Caco-2 (cell line): ENCODE measurements at places on chromosomes 3 and 15.

- DNase-seq, result no peak
These were observed 27.6 kb downstream of the RFT1 start for GRCh38 chr3:53102601-53103147.

- DNase-seq, result no peak
These were observed 49.0 kb downstream of the KBTBD12 start for GRCh38 chr3:127964053-127964452.

DNA sequence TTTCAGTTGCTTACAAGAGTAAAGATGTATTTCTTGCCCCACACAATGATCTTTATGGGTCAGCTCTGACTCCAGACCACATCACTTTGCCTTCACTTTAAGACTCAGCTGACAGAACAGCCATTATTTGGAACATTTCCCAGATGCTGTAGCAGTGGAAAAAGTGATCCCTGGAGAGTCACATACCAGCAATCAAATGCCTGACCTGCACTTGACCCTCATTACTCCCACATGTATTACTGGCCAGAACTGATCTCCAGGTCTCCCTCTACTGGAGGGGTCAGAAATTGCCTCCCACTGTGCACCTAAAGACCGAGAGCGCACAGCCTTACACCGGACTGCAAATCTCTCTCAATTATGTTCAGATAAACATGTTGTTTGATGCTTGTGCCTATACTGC is 88.6 kb upstream of the ZNF385D start:
- DNase-seq, result peak; percentile 12

- DNase-seq, result no peak
These were observed 9.0 kb upstream of the BTLA start for GRCh38 chr3:112508261-112508660.

- DNase-seq, result no peak
These were observed 6.3 kb downstream of the CCPG1 start for GRCh38 chr15:55401786-55402246.

- peak; percentile 4 for DNase-seq
These were observed 33.9 kb downstream of the KBTBD8 start for GRCh38 chr3:67031986-67032385.

- DNase-seq, result peak; percentile 79
These were observed 752 bp downstream of the C15orf39 start for GRCh38 chr15:75202251-75203016.

DNA sequence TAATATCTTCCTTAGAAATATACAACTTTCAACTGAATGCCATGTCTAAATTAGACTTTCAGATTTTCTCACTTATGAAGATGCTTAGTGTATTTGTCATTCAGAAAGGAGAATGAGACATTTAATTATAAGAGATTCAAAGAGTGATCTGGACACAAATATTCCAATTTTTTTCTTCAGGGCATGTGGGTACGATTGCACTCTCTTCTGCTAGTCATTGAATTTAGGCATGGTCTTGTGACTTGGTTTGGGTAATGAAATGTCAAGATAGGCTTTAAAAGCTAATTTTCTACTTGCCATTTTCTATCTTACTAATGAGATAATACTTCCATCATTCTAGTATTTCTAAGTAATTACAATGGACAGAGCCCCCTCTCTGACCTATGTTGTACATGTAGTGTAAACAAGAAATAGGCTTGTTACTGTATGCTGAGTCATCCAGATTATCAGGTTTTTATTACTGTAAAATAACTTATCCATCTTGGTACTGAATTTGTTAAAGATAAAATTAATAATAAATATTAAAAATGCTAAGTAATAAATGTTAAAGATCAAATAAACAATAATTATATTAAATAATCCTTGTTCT is 770.8 kb upstream of the BCHE start:
- DNase-seq, result no peak

- peak; percentile 3 for DNase-seq
These were observed 404.6 kb downstream of the SI start for GRCh38 chr3:164673738-164674137.

DNA sequence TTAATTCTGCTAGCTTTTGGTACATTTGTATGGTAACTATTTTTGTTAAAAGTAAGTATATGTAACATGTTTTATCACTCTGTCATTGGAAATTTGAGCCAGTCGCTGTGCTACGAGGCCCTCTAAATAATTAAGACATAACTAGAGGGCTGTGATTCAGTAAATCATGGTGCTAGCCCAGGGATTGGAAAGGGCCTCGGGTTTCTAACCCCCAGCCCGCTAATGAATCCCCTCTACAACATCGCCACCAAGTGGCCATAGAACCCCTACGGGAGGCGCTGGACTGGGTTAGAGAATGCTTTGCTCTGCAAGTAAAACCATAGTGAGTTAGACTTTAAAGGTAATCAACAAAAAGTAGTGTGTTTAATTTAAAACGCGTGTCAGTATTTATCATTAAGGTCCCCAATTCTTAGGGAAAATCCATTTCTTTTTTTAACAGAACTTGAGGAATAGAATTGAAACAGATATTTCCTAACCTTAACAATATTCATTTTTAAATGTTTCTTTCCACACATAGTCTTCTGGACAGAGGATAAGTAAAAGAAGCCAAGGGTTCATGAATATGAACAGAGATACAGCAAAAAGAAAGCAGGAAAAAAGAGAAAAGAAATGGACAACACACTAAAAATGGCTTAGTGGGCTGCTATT is 744.7 kb downstream of the EPHA3 start:
- DNase-seq, result peak; percentile 69

GRCh38 chr3:192133271-192133670 is 594.1 kb downstream of the FGF12 start:
- no peak for DNase-seq

DNA sequence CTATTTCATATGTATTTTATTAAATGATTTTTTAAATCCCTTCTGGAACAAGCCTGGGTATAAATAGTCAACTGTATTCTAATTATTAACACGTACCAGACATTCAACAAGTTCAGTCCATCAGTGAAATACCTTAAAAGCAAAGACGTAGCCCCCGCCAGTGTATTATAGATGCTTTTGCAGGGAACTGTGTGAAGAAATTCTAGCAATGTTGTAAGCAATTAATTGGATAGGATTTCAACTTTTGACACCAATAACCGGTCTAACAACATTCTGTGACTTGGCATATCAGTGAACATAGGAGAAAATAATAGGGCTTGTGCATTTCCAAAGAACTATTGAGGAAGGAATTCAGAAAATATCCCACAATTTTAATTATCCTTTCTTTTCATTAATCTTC is 67.2 kb upstream of the TGFBR2 start:
- DNase-seq, result peak; percentile 32

DNA sequence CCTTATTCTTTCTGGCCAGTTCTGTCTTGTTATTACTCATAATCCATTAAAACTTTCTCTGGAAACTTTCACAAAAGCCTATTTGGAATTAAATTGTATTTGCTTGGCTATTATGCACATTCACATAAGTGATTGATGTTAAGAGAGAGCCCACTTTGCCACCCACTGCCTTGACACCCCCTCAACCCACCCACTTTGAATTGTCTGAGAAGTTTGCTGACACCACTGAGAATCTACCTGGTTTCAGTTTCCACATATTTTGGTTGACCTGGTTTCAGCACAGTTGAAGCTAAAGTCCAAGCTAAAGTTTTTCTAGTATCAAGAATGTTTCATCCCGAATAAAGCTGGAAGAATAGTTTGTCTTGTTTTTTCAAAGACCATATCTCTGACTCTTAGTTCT is 70.9 kb downstream of the ARMC8 start:
- DNase-seq, result no peak

- peak; percentile 75 for DNase-seq
These were observed 230.8 kb upstream of the TBC1D5 start for GRCh38 chr3:17972959-17973906.

DNA sequence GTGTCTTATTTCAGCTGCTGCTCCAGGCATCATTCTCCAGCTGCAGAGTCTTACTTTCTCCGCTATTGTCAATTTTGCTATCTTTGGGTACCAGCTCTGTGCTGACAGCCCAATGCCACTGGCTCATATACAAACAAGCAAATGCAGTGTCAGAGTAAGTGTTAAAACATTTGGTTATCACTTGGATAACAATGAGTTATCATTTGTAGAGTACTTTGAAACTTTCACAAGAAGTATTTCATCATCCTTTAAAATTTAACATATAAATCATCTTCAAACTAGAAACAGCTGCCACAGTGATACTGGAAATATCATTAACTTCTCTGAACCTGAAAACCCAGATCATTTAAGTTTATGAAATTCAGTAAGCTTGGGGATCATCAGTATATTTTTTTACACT is 13.8 kb downstream of the TSPAN3 start:
- DNase-seq, result no peak

- no peak for DNase-seq
These were observed 127.2 kb downstream of the ZBTB20 start for GRCh38 chr3:115019900-115020299.

DNA sequence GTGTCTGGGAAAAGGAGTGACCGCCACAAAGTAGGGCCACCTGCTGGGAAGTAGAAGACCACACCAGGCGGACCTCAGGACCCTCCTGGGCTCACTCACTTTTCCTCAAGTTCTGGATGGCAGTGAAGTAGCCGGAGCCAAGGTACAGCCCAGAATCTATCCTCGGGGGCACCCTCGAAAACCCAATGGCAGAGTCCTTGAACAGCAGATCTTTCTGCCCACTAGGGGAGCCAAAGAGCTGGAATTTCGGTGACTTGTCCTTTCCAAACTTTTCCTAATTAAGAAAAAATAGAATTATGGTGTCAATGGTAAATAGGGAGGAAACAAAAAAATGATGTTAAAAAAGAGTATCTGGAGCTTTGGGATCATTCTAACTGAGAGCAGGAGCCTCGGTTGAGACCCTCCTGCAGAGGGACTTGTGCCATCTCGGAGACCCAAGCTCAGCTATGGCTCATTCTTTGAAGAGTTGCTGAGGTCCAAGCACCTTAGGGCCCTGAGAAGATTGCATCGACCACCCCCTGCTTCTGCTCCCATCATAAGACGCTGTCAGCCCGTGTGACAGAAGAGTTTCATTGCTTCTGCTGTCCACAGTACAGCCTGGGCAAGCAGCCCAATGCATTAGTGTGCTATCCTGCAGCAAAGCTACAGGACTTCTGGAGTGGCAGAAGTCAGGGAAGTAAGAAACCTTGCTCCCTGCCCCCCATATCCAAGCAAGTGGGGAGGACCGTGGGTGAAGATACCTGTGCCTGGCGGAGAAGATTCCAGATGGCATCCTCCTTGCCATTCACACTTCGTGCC is 14.8 kb downstream of the LTF start:
- peak; percentile 19 for DNase-seq

- no peak for DNase-seq
These were observed 37.1 kb downstream of the ADAMTS9 start for GRCh38 chr3:64650715-64651114.

DNA sequence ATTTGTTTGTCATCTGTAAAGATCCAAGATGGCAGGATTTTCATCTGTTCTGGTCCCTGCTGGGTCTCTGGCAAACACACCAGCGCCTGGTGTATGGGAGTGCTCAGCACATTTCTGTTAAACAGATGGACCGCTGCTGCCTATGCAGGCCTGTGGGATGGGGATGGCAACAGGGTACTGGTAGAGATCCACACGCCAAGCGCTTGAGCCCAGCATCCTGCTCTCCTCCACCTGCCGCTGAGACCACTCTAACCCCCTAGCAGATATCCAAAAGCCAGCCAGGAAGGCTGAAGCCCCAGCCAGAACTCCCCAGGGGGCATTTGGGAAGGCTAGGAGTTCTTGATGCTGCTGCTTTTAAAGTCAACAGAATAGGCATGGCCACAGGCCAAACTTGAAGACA is 31.7 kb downstream of the ZNF445 start:
- no peak for DNase-seq

- peak; percentile 74 for DNase-seq
These were observed 125.5 kb downstream of the GADL1 start for GRCh38 chr3:30768703-30769550.

GRCh38 chr15:47027322-47027946 is 689.9 kb upstream of the SEMA6D start:
- DNase-seq, result no peak

GRCh38 chr3:195421400-195421799 is 21.4 kb downstream of the ACAP2 start:
- DNase-seq, result no peak

DNA sequence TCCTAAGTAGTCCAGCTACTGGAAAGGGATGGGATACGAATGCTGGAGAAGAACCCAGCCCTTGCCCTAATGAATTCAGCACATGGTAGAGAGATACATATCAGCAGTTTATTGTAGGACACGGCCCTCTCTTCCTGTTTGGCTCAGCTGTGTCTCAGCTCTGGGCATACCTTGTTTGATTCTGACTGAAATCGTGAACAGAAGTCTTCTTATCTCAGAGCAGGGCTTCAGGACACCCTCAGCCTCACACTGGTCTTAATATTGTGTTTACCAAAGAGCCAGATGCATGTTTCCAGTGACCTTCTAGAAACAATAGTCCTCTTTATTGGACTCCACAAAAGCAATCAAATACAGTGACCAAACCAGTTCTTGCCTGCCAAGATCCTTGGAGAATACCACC is 54.7 kb downstream of the FAM174B start:
- DNase-seq, result no peak

- DNase-seq, result no peak
These were observed 211.9 kb upstream of the MRPL3 start for GRCh38 chr3:131714585-131715220.

- no peak for DNase-seq
These were observed 7.7 kb downstream of the FILIP1L start for GRCh38 chr3:100106531-100107141.

GRCh38 chr3:37014620-37015019 is 21.3 kb downstream of the MLH1 start:
- no peak for DNase-seq

- DNase-seq, result no peak
These were observed 121.9 kb downstream of the CHSY1 start for GRCh38 chr15:101129851-101130380.

GRCh38 chr15:47184908-47185801 is 532.1 kb upstream of the SEMA6D start:
- no peak for DNase-seq

DNA sequence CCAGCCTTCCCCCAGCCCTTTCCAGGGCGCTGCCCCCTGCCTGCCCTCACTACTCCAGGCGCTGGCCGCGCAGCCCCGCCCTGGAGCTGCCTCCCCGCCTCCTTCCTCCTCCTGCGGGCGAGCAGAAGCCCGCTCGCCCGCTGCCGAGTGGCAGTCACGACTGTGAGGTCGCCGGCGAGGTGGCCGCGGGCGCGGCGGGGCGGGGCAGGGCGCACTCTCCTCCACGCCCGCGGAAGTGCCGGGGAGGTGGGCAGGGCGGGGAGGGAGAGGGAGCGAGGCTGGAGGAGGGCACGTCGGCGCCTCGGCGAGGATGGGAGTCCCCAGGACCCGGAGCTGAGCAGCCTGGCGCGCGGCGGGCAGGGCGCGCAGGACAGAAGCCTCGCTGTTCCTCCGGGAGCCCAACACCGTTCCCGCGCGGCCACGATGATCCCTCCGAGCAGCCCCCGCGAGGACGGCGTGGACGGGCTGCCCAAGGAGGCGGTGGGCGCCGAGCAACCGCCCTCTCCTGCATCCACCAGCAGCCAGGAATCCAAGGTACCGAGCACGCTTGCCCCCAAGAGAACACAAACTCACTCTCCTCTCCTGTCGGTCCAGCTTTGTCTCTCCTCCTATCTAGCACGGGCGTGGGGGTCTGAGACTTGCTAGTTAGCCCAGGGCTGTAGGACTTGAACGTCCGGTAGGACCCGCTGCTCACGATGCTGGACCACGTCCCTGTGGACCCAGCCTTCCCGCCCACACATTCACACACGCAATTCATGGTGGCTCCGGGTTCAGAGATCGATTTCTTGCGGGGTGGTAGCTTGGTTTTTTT is at the start of gene STAC:
Gene STAC, plus strand, starts transcription at position 284 of the 811 bp plus-strand sequence. Its CDS starts 140 bp downstream, at position 424.
- DNase-seq, result no peak
